ENCODE measurements at places on chromosomes 1 and 21.

DNA sequence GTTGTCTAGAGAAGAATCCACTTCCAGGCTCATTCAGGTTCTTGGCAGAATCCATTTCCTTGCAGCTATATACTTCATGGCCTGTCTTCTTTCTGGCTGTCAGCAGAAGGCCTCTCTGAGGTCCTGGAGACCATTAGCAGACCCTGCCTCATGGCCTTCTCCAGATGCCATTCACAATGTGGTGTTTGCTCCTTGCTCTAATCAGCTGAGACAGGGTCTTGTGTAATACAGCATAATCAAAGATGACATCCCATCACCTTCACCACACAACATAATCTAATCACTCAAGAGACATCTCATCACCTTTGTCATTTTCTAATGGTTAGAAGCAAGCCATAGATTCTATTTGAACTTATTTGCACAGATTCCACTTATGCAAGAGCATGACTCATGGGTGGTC lies 403.9 kb upstream of the LRRC7 start:
- DNase-seq: no peak

DNA sequence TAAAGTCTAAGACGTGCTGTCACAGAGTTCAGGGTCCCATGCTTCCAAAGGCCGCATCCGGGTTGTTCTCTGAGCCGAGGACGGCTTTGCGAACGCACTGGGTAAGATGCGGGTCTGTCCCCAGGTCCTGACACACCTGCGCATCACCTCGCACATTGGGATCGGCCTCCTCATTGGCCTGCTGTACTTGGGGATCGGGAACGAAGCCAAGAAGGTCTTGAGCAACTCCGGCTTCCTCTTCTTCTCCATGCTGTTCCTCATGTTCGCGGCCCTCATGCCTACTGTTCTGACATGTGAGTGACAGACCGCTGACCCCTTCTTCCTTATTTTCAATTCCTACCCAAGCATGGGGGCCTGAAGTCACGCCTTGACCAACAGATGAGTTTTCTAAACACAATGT lies 25.3 kb downstream of the TFF3 start:
- peak; percentile 43 for DNase-seq

- DNase-seq: no peak
These were observed 55.1 kb upstream of the RGS4 start for GRCh38 chr1:163013826-163014600.

DNA sequence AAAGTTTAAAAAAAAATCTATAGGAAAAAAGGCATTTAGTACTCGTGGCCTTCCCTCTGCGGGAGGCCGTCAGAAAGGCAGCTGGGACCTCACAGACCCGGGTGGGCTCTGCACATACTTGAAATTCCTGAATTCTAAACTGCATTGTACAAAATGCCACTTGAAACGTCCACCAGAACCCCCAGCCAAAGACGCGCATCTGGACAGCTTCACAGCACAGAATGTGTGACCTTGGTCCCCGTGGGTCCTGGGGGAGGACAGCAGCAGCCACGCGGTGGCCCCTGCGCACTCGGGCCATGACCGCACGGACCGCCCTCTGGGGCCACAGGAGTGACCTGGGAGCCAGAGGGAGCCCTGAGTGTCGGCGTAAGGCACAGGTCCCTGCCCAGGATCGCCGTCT lies 20.6 kb upstream of the MRPS14 start:
- no peak for DNase-seq

GRCh38 chr1:34263406-34263805 lies 86.7 kb downstream of the C1orf94 start:
- no peak for DNase-seq
